ENCODE measurements at places on chromosomes 7 and 10. TPM values are rescaled to one million over a fixed set of nuclear protein-coding genes. Genes with fewer than 3 reads are reported as not detected.

DNA sequence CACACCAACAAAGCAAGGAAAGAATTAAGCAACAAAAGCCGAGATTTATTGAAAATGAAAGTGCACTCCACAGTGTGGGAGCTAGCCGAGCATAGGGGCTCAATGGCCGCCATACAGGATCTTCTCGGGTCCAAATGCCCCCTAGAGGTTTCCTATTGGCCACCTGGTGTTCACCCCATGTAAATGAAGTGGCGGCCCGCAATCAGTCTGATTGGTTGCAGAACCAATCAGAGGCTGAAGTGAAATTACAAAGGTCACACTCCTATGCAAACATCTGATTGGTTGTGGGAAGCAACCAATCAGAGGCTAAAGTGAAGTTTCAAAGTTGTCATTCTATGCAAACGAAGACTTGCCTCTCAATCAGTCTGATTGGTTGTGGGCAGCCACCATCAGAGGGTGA, 61.8 kb upstream of the SLC35B4 start:
- no peaks in the 10 kb centered on the region for H3K27me3 ChIP-seq
- no peak for DNase-seq
- no peak overlapping the region for H3K27ac ChIP-seq
- H3K4me1 ChIP-seq = peaks cover 15% of the 10 kb centered on the region
- no peaks in the 10 kb centered on the region for H3K36me3 ChIP-seq
- H3K4me3 ChIP-seq = no peak overlapping the region

- no peaks in the 10 kb centered on the region for H3K4me1 ChIP-seq
- DNase-seq = no peak
- no peak overlapping the region for H3K27ac ChIP-seq
- H3K27me3 ChIP-seq = no peaks in the 10 kb centered on the region
- H3K4me3 ChIP-seq = no peak overlapping the region
- peaks cover 19% of the 10 kb centered on the region for H3K36me3 ChIP-seq
Observed at GRCh38 chr7:74101061-74101681, 17.6 kb downstream of the LIMK1 start.

DNA sequence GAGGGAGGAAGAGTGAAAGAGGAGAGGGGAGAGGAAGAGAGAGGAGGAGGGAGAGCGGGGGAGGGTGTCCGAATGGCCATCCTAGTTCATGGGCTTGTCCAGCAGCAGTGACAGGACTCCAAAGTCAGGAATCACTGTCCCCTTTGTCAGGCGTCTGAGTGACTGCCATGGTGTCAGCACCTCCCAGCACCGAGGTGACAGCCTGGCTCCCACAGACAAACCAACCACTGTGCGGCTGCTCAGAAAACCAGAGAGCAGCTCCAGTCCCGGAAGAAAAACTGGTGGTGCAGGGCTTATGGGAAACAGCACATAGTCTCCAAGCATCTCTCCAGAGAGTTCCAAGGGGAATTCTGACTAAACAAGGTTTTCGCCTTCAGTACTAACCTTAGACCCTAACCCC, 18.9 kb upstream of the FGFR2 start:
- H3K4me3 ChIP-seq = no peak overlapping the region
- no peak overlapping the region for H3K27ac ChIP-seq
- peaks cover 3% of the 10 kb centered on the region for H3K27me3 ChIP-seq
- H3K36me3 ChIP-seq = no peaks in the 10 kb centered on the region
- DNase-seq = no peak

GRCh38 chr7:2321020-2321419, 6.8 kb upstream of the SNX8 start:
- no peaks in the 10 kb centered on the region for H3K27me3 ChIP-seq
- DNase-seq = no peak
- no peak overlapping the region for H3K27ac ChIP-seq
- H3K36me3 ChIP-seq = no peaks in the 10 kb centered on the region
- H3K4me1 ChIP-seq = no peaks in the 10 kb centered on the region
- H3K4me3 ChIP-seq = no peak overlapping the region

The TMEM213 gene
- 9.8 TPM for total RNA-seq

The CDNF gene
- total RNA-seq = 2.4 TPM

The MYL10 gene
- total RNA-seq = not detected

GRCh38 chr7:18844735-18845134, 272.7 kb downstream of the TWIST1 start:
- H3K27ac ChIP-seq = no peak overlapping the region
- H3K36me3 ChIP-seq = no peaks in the 10 kb centered on the region
- H3K4me1 ChIP-seq = no peaks in the 10 kb centered on the region

DNA sequence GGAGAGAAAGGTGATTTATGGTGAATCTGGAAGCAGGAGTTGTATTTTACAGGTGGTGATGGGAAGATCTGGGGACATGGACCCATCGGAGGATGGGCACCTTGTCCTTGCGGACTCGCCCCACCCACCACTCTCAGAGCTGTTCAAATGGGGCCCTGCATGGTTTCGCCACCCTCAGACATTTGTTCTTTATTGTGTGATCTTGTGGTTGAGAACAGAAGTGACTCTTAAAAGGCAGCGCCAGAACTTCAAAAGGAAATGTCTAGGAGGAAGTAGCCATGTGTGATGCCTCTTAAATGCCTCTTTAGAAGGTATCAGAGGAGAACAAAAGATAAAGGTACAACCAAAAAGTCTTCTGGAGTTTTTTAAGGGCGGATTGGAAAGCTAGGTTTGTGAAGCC, 205.7 kb downstream of the KIAA1217 start:
- DNase-seq = no peak
- no peaks in the 10 kb centered on the region for H3K36me3 ChIP-seq
- no peaks in the 10 kb centered on the region for H3K4me1 ChIP-seq
- no peak overlapping the region for H3K4me3 ChIP-seq
- no peak overlapping the region for H3K27ac ChIP-seq
- no peaks in the 10 kb centered on the region for H3K27me3 ChIP-seq

The TACC2 gene
- total RNA-seq = 26.5 TPM

GRCh38 chr10:86795353-86795752, 38.9 kb downstream of the BMPR1A start:
- H3K27me3 ChIP-seq = no peaks in the 10 kb centered on the region
- no peak overlapping the region for H3K27ac ChIP-seq
- H3K4me1 ChIP-seq = no peaks in the 10 kb centered on the region
- no peaks in the 10 kb centered on the region for H3K36me3 ChIP-seq
- no peak overlapping the region for H3K4me3 ChIP-seq

DNA sequence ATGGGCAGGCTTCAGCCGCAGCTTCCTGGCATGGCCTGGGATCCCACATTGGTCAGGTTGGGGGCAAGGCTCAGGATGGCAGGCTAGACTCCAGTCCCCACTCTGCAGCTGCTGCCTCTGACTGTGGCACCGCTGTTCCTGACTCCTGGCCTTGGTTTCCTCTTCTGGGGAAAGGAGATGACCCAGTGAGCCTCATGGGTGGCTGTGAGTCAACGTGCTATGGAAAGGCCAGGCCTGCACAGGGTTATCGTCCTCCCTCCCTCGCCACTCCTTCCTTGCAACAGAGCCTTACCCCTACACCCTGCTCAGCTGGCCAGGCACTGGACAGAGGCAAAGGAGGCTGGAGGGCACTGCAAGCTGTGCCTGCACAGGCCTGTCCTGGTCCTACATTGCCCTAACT, 36.1 kb upstream of the CHST15 start:
- DNase-seq = no peak
- no peak overlapping the region for H3K4me3 ChIP-seq
- H3K27ac ChIP-seq = no peak overlapping the region
- no peaks in the 10 kb centered on the region for H3K4me1 ChIP-seq

GRCh38 chr7:145774777-145775176, 341.8 kb upstream of the CNTNAP2 start:
- no peak for DNase-seq
- H3K4me1 ChIP-seq = no peaks in the 10 kb centered on the region
- no peak overlapping the region for H3K27ac ChIP-seq
- H3K36me3 ChIP-seq = no peaks in the 10 kb centered on the region

The C10orf90 gene
- total RNA-seq = not detected

GRCh38 chr10:42951486-42952251, 125.2 kb upstream of the RET start:
- H3K4me3 ChIP-seq = peak overlapping the region; percentile 58
- DNase-seq = peak; percentile 35
- no peak overlapping the region for H3K27ac ChIP-seq
- H3K27me3 ChIP-seq = peaks cover 28% of the 10 kb centered on the region
- no peaks in the 10 kb centered on the region for H3K36me3 ChIP-seq

DNA sequence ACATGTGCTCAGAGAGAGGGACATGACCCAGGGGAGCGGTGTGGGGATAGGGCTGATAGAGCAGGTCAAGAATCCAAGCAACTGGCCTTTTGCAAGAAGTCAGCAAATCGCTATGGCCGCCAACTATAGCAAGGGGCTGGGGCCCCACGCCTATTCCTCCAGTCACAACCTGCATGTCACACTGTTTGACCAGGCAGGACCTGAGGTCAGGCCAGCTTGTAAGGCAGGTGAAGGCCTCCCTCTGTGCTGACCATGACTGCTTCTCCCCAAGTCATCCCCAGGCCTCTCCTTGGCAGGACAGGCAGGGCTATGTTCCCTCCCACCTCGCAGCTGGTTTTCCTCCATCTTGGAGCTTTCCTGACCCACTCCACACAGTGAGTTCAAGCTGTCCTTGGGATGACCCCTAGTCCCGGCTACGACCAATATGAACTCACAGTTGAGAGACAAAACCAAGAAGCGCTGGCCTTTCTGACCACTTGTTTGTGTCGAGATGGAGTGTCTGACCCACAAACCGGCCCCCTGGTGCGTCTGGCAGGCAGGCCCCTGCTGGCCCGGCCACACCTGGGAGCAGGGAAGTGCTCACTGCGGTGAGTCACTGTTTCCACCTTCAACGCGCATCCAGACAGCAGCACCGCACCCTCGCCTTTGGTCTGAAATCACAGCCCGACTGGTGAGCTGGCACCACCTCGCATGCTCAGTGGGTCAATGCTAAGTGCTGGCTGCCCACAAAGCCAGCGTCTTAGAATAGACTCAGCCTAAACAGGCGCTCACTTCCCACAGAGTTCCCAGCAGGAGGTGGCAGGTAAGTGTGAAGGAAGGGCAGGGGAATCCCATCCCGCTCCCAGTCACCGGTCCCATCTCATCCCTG, 81.4 kb downstream of the VWA2 start:
- H3K36me3 ChIP-seq = peaks cover 10% of the 10 kb centered on the region
- peak; percentile 85 for DNase-seq
- peaks cover 23% of the 10 kb centered on the region for H3K4me1 ChIP-seq
- H3K4me3 ChIP-seq = peak overlapping the region; percentile 57

DNA sequence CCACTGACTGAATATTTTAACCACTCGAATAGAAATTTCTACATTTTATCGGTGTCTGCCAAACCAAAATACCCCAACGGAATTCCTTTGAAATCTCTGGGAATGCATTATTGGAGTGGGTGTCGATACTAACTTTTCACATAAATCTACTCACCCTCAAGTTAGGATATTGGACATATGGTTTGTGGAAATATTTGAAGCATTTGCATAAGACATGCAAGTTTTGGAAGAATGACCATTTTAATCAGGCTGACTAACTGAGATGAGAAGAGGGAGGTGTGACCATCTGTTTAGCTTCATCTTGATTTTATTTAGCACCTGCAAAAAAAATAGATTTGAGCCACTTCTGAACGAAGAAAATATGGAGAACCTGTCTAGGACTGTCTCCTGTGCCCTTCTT, 61.2 kb downstream of the KLF6 start:
- no peak for DNase-seq
- no peak overlapping the region for H3K4me3 ChIP-seq
- H3K27me3 ChIP-seq = no peaks in the 10 kb centered on the region
- no peak overlapping the region for H3K27ac ChIP-seq
- H3K36me3 ChIP-seq = no peaks in the 10 kb centered on the region

The SPDYE5 gene
- total RNA-seq = not detected

The CPA2 gene
- not detected for total RNA-seq

The GARIN1A gene
- total RNA-seq = 8.5 TPM

DNA sequence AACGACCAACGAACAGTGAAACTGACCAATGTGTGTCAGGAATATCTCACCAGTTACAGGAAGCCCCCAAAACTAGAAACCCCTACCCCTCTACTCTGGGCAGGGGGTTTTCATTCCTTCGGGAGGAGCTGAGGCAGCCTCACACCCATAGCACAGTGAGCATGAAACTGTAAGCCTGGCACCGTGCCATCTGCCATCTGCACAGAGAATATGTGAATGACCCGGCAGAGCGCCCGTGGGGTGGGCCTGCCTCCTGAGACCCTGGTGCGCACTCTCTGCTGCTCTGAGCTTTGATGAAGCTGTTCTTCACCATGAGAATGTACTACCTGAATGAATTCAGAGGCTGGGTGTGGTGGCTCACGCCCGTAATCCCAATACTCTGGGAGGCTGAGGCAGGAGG, 27.1 kb downstream of the DAGLB start:
- no peak for DNase-seq
- no peak overlapping the region for H3K4me3 ChIP-seq
- H3K27me3 ChIP-seq = no peaks in the 10 kb centered on the region

- H3K4me3 ChIP-seq = no peak overlapping the region
- no peaks in the 10 kb centered on the region for H3K27me3 ChIP-seq
- no peaks in the 10 kb centered on the region for H3K4me1 ChIP-seq
- no peaks in the 10 kb centered on the region for H3K36me3 ChIP-seq
- no peak overlapping the region for H3K27ac ChIP-seq
Observed at GRCh38 chr7:10040674-10041073, 933.0 kb upstream of the PHF14 start.

- H3K27me3 ChIP-seq = no peaks in the 10 kb centered on the region
- H3K4me3 ChIP-seq = no peak overlapping the region
- DNase-seq = no peak
- H3K27ac ChIP-seq = no peak overlapping the region
Observed at GRCh38 chr7:107676249-107676648, 15.6 kb downstream of the SLC26A4 start.

- H3K27me3 ChIP-seq = peaks cover 61% of the 10 kb centered on the region
- H3K4me1 ChIP-seq = no peaks in the 10 kb centered on the region
- no peak for DNase-seq
- H3K36me3 ChIP-seq = no peaks in the 10 kb centered on the region
- H3K4me3 ChIP-seq = no peak overlapping the region
- no peak overlapping the region for H3K27ac ChIP-seq
Observed at GRCh38 chr7:142870566-142871259, 14.8 kb downstream of the TRPV6 start.

The PAPSS2 gene
- total RNA-seq = 12.6 TPM

DNA sequence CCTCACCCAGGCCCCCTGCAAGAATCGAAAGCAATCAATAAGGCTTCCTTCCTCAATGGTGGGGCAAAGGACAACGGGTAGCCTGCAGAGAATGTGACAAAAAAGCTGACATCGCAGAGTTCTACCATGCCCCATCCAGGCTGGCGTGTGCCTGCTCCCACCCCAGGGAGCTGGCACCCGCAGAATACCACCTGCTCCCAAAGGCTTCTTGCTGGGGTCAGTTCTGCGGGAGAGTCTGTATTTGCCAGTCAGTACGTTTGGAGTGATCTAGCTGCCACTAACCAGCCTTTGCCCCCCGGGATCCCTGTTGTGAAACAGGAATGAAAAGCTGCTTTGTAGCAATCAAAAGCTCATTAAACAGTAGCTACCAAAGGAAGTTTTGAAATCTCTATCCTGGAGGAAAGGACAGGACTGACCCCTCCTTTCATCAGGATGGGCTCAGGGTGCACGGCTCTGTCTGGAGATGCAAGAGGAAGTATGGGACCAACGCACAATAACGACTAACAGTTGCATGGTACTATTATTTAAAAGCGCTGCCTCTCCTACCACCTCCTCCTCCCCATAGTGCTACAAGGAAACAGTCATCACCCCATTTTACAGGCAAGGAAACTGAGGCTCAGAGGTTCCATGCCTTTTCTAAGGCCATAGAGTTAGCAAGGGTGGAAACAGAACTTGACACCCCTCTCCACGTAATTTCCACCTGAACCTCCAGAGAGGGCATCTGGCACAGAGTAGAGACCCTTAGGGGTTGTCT, 67.0 kb downstream of the FGFR2 start:
- H3K36me3 ChIP-seq = peaks cover 6% of the 10 kb centered on the region
- H3K4me1 ChIP-seq = peaks cover 20% of the 10 kb centered on the region
- peak overlapping the region; percentile 39 for H3K4me3 ChIP-seq

The MGAM2 gene
- total RNA-seq = 124 TPM

- no peaks in the 10 kb centered on the region for H3K27me3 ChIP-seq
- peak overlapping the region; percentile 27 for H3K27ac ChIP-seq
- H3K4me1 ChIP-seq = peaks cover 17% of the 10 kb centered on the region
Observed at GRCh38 chr10:14523286-14523685, 192.6 kb upstream of the FRMD4A start.

The CPA1 gene
- not detected for total RNA-seq
